ENCODE measurements at places on chromosomes 1 and 21.

DNA sequence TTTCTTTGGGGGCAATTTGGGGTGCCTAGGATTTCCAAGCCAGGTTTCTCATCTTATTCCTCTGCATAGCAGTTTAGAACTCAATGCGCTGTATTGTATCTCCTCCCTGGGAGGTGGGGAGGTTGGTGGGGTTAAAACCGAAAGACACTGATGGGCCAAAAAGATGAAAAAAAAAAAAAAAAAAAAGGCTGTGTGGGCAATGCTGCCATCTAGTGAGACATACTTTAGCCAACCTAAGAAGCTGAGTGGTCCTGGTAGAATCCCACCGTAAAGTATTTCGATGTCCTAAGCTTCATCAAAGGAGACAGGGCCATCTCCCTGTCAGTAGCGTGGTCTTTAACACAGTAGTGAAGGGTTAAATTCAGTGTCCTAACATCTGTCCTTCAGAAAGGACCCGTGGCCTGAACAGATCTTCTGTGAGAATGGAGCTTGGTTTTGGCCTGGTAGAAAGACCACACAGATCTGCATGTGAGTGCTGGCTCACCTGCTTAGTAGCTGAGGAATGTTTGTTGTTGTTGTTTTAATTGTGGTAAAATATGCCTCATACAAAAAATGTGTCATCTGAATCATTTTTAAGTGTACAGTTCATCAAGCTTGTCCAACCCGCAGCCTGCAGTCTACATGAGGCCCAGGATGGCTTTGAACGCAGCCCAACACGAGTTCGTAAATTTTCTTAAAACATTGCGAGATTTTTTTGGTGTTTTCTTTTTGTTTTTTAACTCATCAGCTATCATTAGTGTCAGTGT lies 226.2 kb downstream of the KIF26B start:
- H3K27me3 ChIP-seq: no peaks in the 10 kb centered on the region
- peak overlapping the region; percentile 62 for H3K27ac ChIP-seq
- no peak overlapping the region for H3K4me3 ChIP-seq
- H3K4me1 ChIP-seq: peaks cover 12% of the 10 kb centered on the region
- no peaks in the 10 kb centered on the region for H3K36me3 ChIP-seq

- no peaks in the 10 kb centered on the region for H3K27me3 ChIP-seq
- H3K4me1 ChIP-seq: no peaks in the 10 kb centered on the region
- H3K4me3 ChIP-seq: no peak overlapping the region
- no peak for DNase-seq
- no peaks in the 10 kb centered on the region for H3K36me3 ChIP-seq
These were observed 33.8 kb upstream of the COL6A1 start for GRCh38 chr21:45947716-45948255.

GRCh38 chr1:229757226-229757625 lies 131.2 kb downstream of the URB2 start:
- H3K4me1 ChIP-seq: peaks cover 22% of the 10 kb centered on the region
- no peaks in the 10 kb centered on the region for H3K36me3 ChIP-seq
- peak; percentile 79 for DNase-seq
- H3K27ac ChIP-seq: peak overlapping the region; percentile 99
- no peaks in the 10 kb centered on the region for H3K27me3 ChIP-seq

DNA sequence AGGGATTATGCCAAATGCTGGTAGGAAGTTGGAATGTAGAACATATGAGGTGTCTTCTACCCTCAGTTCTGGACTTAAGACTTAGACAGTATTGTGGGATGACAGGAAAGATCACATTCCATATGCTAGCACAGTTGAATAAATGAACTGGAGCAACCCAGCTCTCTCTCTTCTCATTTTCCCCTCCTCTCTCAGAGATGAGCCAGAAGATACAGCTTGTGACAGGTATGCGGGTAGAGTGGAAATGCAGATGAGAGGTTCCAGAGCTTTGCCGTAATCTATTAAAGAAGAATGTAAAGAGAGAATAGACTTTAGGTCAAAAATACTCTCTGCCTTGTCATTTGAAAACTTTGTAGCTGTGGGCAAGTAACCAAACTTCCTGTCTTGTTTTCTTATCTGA lies 32.5 kb upstream of the HMCN1 start:
- no peaks in the 10 kb centered on the region for H3K27me3 ChIP-seq
- H3K4me3 ChIP-seq: no peak overlapping the region
- H3K4me1 ChIP-seq: peaks cover 13% of the 10 kb centered on the region
- DNase-seq: peak; percentile 99
- no peaks in the 10 kb centered on the region for H3K36me3 ChIP-seq
- peak overlapping the region; percentile 88 for H3K27ac ChIP-seq

DNA sequence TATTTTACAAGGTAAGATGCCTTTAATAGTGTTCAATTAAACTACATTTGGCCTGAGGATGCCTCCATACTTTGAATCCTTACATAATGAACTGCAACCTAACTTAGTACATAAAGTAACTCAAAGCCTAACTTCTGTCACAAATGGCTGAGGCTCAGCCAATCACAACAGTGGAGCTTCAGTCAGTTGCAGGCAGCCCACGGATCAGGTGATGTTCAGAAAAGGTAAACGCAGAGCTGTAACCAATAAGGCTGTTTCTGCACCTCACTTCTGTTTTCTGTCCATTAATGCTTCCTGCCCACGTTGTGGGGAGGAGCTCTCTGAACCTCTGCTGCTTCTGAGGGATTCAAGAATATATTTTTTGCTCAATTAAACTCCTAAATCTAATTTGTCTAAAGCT lies 94.8 kb upstream of the KIAA0040 start:
- DNase-seq: no peak
- H3K27ac ChIP-seq: no peak overlapping the region
- no peaks in the 10 kb centered on the region for H3K4me1 ChIP-seq
- H3K4me3 ChIP-seq: no peak overlapping the region
- no peaks in the 10 kb centered on the region for H3K27me3 ChIP-seq

Data from trophoblast cell (in vitro differentiated cells and primary cell).